ENCODE measurements at places on chromosomes 5 and 9. TPM values are rescaled to one million over a fixed set of nuclear protein-coding genes. Genes with fewer than 3 reads are reported as not detected.

Gene IL3
- polyA plus RNA-seq, result not detected

GRCh38 chr9:16316911-16317817 lies 553.3 kb downstream of the BNC2 start:
- DNase-seq, result no peak

DNA sequence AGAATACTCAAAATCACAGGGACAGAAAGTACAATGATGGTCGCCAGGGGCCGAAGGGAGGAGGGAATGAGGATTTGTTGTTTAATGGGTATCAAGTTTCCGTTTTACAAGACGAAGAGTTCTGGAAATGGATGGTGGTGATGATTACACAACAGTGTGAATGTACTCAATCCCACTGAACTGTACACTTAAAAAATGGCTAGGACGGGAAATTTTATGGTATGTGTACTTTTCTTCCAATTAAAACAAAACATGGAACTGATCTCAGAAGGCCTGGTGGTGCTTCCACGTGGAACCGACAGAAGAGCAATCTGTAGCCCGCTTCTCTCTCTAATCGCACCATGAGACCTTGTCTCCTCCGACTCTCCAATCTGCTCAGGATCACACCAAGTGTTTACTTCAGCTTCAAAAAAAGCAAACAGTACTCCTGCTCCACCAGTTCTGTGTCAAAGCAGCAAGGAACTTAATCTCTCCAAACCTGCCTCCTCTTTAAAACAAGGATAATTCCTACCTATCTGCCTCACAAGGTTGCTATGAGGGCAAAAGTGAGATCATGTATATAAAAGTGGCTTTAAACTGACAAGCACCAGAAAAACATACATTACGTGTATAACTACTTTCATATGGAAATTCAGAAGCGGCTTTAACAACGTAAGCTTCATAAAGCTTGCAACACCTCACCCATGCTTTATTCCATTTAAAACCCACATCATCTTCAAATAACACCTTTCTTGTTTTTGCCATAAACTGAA lies 2.1 kb downstream of the ECPAS start:
- no peak for DNase-seq

DNA sequence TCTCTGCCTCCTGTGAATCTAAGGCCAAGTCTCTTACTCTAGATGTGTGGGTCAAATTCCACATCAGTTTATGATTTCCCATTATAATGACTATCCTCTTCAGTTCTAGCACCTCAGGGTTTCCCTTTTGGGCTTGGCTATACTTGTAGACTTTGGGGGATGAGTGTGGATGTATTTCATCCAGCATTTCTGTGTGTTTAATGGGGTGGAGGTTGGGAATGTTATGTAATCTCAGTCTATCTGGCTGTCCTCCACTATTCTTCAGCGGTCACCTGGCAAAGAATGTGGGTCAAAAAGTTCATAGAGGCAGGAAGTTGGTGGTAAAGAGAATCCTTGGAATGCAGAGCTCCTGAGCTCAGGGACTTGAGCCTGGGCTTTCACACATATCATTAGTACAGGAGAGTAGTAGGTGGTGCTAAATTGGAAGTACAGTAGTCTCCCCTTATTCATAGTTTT lies 64.9 kb downstream of the CFAP95 start:
- no peak for DNase-seq

Gene EDIL3
- polyA plus RNA-seq, result not detected

- no peak for DNase-seq
These were observed 82.2 kb upstream of the ICE1 start for GRCh38 chr5:5340206-5340729.

GRCh38 chr5:168843277-168844015 lies 264.3 kb upstream of the PANK3 start:
- DNase-seq, result no peak

All from naive thymus-derived CD8-positive, alpha-beta T cell (primary cell).